AG04450 (cell line): ENCODE measurements at places on chromosomes 13 and 19.

GRCh38 chr19:46125447-46125846 is 959 bp upstream of the IGFL3 start:
- DNase-seq = no peak

DNA sequence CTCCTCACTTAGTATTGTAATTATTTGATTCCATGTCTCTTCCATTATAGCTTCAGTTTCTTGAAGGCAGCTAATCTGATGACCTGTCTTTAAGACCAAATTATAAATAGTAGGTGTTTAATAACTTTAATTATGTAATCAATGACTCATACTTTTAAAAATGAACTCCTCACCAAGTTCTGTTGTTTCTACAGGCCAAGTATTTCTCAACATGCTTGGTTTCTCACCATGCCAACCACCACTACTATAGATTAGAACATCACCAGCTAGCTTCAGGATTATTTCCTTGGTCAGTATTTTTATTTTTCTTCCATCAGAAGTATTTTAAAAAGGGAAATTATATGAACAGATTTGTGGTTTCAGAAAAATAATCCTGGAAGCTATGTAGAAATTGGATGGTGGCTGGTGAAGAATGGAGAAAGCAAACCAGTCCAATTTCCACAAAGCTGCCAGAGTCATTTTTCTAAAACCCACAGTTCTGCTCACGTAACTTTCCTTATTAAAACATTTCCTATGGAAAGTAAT is 237.7 kb upstream of the DACH1 start:
- no peak for DNase-seq

DNA sequence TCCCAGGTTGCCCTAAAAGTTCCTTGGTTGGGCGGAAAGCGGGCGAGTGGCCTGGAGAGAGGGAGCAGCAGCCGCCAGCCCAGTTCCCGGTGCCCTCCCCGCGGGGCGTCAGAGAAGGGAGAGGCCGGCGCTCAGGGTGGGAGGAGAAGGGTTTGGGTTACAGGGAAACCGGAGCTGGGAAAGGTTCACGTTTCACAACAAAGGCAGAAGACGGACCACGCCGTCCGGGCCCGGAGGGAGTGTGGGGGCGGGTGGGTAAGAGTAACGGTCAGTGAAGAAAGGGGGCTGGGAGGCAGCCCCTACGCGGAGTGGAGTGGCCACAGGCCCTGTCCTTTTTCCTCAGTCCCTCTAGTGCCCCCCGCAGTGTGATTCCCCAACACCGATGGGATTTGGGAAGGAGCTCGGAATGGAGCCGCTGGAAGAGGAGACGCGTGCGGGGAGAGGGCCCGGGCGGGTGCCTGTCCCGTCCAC is 1.6 kb downstream of the SIX5 start:
- peak; percentile 69 for DNase-seq

DNA sequence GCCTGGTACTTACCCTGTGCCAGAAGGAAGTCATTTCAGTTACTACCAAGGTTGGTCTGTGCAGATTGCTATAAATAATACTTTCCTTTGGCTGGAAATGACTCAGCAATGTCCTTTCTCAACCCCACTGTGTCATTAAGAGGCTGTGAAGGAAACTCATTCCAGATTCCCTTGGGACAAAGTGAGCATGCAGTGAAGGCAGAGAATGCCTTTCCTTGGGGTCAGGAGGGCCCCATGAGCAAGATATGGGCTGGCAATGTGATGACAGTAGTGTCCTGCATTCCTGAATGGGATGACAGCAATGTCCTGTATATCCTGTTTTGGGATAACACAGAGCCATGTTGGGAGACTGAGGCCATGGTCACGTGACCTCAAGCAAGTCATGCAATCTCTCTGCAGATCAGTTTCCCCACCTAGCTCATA is 213.1 kb upstream of the TMTC4 start:
- no peak for DNase-seq

GRCh38 chr13:113089693-113090414 is 15.7 kb upstream of the F7 start:
- no peak for DNase-seq
